Activated CD8-positive, alpha-beta memory T cell treated with anti-CD3 and anti-CD28 coated beads for 4 hours (primary cell): ENCODE measurements at places on chromosomes 2 and 18.

- DNase-seq: no peak
These were observed 226.3 kb upstream of the HDAC4 start for GRCh38 chr2:239626961-239627592.

DNA sequence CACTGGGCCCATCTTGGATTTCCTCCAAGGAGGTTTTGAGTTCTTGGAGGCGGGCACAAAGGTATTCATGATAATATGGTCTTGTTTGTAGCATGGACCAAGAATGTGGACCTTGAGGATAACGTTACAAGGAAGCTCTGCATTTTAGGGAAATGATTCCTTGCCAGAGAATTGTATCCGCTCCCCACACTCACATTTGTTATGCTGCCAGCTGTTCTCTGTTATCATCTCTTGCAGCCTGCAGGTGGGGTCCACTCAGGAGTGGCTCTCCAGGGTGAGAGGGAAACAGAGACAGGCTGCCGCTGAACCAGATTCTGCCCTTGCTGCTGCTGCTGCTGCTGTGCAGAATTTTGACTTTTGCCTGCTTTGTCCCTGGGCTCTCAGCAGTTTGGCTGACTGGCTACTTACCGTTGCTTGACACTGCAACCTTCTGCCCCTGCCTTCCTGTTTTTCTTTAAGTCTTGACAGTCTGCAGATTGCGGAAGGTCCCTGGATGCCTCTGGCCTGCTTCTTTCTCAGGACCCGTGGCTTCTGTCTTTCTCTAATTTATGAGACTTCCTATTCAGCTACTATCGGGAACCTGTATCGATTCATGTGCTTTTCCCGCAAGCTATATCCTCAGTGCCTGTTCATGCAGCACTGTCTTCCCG lies 122.3 kb upstream of the DOCK10 start:
- DNase-seq: no peak

DNA sequence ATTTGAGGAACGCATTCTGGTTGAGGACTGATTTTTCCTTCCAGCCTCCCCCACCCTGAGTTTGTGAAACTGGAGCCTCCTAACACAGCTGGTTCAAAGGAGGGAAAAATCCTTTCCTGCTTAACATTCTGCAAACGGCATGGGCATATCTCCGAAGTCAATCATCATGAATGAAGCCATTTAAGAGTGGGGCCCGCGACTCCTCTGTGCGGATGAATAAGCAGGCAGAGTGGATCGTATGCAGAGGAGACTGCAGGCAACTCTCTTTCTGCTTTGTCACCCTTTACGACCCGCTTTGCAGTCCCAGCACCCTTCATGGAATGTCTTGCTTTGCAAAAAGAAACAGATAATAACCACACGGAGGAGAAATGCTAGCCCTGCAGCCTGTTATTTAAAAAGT lies 305.2 kb downstream of the CLIP4 start:
- DNase-seq: no peak

- DNase-seq: no peak
These were observed 4.1 kb upstream of the AQP4 start for GRCh38 chr18:26869640-26870039.

DNA sequence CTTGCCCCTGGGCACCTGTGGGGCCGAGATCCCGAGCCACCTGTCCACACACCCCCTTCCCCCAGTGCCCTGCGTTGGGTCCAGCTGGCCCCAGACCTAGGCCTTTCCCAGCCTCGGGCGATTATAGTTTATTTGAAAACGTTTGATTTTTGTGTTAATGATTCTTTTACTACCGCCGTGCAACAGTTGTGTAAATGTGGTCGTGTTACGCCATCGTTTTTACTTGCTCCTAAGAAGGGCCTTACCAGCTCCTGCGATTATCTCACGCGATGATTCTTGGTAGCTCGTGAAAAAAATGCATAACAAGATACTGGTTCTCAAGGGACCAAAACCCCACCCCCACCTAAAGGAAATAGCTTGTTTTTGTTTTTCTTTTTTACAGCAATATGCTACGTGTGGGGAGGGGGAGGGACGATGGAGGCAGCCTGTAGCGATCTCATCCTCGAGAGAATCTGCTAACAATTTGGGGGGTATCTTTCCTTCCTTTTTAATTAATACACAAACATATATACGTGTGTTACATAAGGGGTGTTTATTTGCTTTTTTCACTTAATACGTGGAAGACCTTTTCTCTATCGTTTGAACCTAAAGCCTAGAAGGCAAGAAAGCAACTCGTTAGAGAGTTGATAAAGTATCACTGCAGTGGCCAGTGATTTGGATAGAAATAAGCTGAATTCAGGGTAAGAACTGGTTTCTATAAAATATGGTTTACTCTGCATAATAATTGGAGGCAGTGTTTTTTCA lies 1.0 kb downstream of the ZDBF2 start:
- DNase-seq: no peak

DNA sequence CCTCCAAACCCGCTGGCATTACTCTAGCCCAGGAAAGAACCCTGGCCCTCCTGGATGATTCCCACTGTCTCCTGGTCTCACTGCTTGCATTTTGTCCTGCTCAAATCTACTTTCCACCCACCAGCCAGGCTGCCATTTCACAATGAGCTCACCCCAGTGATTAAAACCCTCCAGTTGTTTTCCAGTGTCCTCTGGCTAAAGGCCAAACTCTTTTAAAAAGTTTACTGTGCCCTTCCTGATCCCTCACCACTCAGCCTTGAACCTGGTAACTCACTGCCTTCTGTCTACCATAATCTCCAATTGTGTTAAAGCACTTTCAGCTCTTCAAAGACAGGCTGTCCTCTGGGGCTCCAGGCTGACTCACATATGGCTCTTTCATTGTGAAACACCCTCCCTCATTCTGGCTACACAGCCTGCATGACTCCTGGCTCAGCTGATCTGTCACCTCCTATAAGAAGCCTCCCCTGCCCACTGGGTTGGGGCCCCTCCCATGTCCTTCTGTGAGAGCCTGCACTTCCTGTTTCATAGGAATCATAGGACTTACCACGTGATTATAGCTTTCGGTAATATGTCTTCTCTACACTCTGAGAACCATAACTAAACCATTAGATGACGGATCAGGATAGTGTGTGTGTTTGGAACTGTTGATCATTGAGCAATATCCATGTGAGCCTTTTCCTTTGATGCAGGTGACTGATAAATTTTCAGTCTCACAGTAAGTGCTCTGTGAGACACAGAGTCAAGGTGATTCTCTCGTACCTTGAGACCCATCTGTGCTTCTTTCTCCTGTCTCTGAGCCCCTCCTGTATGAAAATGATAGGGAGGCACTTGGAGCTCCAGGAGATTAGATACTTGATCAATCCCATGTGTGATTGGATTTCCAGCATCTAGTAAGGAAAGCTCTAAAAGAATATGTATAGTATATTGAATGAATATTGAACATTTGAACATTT lies 590.8 kb upstream of the ID2 start:
- DNase-seq: no peak

- DNase-seq: no peak
These were observed 28.9 kb downstream of the MGAT5 start for GRCh38 chr2:134282629-134283400.

DNA sequence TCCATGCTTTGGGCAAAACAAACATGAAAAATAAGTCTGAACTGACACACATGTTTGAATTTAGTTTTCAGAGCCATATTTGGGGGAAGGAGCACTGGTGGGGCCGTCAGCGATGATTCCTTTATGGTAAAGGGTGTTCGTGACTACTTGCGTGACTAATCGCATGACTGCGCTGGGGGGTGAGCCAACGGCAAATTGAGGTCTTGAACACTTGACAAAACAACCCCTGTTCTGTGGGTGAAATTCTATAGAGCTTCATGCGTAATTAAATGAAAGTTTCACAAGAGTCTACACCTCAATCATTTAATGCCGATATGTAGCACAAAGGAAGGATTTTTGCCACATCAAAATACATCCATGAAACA lies 127.5 kb upstream of the CYP1B1 start:
- no peak for DNase-seq

DNA sequence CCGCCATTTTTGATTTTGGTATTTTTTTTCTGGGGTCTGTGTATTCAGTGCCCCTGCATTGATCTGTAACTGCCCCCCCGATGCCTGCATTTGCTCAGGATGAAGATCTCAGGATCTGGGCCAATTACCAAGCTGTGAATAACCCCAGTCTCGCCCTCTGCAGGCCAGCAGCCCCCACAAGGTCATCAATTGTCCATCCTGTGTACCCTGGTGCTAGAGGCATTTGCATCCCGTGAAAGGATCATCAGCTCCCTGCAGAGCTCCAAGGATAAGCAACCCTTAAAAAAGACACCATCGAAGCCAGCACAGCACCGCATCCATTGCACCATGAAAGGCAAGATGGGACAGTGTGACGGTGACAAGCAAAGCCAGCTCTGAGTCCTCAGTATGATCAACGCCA lies 154.1 kb upstream of the KLHL29 start:
- DNase-seq: no peak

GRCh38 chr2:63992061-63992685 lies 27.1 kb downstream of the VPS54 start:
- no peak for DNase-seq

GRCh38 chr2:226969417-226970080 lies 133.7 kb downstream of the RHBDD1 start:
- DNase-seq: no peak

GRCh38 chr2:10646153-10646552 lies 43.6 kb downstream of the NOL10 start:
- DNase-seq: no peak

DNA sequence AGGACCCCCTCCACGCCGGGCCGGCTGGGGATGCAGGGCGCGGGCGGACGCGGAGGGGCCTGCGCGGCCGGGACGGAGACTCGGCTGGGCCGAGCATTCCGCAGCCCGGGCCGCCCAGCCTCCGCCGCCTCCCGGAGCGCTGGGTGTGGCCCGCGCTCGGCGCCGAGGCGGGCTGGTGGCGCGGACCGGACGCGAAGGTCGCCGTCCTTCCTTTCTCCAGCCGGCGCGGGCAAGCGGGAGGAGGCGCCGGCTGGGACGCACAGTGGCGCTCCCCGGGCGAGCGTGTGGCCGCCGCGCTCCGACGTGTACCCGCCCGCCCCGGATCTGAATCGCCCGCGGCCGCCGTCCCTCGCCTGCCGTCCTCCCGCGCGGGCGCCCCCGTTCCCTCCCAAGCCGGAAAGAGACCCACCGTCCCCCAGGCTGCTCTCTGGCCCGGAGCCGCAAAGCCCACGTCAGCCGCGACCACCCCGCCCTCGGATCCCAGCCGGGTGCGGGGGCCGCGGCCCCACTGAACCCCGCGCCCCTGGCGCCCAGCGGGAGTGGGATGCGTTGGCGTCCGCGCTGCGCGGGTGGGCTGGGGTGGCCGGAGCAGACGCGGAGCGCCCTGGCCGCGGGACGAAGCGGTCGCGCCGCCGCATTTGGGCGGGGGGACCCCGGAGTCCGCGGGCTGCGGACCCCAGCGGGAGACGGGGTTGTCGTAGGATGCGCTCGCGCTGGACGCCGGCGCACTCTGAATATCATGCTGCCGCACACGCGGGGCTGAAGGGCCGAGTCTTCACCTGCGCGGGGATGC lies 634 bp downstream of the SPATS2L start:
- no peak for DNase-seq

DNA sequence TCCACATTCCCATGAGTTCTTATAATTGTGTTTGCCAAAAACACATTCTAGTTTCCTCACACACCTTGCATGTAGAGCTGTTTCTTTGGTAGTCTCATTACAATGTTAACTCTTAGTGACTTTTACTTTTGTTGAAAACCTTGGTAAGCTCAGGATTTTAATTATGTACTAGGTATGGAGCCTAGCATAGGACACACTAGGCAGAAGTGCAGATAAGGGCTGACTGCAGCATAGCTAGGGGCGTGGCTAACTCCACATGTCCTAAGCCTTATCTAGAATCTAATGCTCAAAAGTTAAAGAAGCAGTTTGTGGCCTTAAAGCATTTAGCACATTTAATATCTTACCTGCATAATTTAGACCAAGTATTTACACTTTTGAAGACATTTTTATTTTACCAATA lies 153.7 kb upstream of the FBXO11 start:
- no peak for DNase-seq

DNA sequence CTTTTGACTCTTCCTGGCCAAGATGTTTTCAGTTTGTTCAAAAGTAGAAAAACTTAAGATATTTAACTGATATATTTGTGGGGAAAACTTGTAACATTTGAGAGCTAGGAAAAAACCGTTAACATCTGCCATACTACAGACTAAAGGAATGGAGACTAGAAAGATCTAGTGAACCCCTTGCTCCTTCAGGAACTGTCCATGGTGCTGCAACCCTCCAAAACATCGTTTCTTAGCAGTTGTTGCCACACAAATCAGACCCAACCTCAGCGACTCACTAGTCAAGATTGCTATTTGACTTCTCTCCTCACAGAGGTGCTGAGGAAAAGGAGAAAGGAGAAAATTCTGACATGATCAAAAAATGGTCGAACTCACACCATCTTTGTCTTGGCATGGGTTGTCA lies 393.8 kb upstream of the LYPD1 start:
- no peak for DNase-seq

- DNase-seq: no peak
These were observed 1.3 kb downstream of the RASGRP3 start for GRCh38 chr2:33477473-33478468.

GRCh38 chr2:157333304-157334047 lies 7.9 kb upstream of the ERMN start:
- no peak for DNase-seq

DNA sequence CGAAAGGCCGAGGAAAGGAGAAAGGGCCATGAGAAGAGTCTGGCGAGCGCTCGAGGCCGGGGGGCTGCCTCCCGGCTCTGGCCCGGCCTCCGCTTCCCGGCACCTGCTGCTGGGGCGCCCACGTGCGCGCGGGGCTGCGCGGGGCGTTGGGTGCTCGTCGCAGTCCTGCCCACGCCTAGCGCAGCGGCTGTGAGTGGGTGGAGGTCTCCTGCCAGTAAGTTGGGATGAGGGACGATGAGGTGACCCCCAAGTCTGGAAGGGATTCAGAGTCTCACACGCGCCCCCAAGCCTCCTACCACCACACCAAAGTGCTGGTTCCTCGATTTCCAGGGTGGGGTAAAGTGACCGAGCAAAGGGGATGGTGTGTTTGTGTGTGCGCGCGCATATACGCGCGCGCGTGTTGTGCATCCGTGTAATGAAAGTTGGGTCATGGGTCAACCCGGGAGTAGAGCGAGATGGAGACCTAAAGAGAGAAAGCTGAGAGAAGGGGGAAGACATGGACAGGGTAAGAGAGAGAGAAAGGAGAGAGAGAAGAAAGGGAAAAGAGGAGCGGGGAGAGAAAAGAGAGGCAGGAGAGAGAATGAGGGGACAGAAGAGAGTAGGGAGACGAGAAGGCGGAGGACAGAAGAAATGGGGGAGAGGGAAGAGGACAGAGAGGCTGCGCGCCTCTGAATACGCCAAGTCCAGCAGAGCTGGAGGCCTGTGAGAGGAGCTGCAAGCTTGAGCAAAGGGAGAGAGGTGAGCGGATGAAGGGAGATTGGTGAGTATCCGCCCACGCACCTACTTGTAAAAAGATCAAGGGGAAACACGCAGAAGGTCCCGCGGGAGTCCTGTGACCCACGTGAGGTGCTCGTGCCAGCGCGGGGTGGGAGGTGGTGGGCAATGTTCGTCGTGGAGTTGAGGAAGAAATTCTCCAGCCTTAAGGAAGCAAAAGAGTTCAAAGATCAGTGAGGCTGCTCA lies 1.7 kb upstream of the NETO1 start:
- DNase-seq: no peak
